ENCODE measurements at places on chromosomes 1 and 21.

- DNase-seq, result no peak
Observed at GRCh38 chr1:208967334-208967733, 616.2 kb upstream of the CAMK1G start.

- no peak for DNase-seq
Observed at GRCh38 chr1:1922956-1923833, 4.1 kb upstream of the TMEM52 start.

DNA sequence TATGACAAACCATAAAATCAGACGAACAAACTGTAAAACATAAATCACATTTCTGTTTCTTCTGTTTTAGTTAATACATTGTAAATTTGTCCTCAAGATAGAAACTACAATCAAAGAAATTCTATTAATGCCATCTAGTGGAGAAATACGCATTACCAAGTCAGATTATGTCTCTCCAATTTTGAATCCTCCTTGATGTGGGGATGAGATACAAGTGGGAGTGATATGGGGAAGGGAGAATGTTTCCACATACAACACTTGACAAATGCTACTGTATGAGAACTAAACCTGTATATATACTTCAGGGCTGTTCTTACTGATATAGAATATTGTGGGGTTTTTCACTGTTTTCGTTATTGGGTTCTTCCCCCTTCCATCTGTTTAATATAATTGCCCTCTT lies 2.6 kb downstream of the HFM1 start:
- no peak for DNase-seq

GRCh38 chr21:14942801-14943490 lies 121.9 kb downstream of the NRIP1 start:
- DNase-seq, result no peak

- DNase-seq, result no peak
Observed at GRCh38 chr1:229138058-229138457, 132.9 kb upstream of the RAB4A start.

DNA sequence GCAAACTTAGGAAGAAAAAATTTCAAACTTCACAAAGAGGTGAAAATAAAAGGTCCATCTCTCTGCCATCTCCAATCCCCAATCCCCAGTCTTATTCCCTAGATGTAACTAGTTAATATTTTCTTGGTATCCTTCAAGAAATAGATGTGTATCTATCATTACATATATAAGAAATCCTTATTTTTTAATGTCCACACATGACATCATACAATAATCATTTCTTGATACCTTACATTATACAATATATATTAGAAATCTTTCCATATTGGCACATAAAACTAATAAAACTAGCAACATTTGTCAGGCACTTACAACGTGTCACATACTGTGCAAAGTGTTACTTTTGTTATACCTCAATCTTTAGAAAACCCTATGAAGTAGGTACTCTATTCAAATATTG lies 16.2 kb downstream of the DOCK7 start:
- DNase-seq, result no peak

All from stimulated activated CD4-positive, alpha-beta T cell treated with anti-CD3 and anti-CD28 coated beads, TNF-alpha, amount 100 ng/mL, for 48 hours (primary cell).